ENCODE measurements at places on chromosomes 16 and 17.

DNA sequence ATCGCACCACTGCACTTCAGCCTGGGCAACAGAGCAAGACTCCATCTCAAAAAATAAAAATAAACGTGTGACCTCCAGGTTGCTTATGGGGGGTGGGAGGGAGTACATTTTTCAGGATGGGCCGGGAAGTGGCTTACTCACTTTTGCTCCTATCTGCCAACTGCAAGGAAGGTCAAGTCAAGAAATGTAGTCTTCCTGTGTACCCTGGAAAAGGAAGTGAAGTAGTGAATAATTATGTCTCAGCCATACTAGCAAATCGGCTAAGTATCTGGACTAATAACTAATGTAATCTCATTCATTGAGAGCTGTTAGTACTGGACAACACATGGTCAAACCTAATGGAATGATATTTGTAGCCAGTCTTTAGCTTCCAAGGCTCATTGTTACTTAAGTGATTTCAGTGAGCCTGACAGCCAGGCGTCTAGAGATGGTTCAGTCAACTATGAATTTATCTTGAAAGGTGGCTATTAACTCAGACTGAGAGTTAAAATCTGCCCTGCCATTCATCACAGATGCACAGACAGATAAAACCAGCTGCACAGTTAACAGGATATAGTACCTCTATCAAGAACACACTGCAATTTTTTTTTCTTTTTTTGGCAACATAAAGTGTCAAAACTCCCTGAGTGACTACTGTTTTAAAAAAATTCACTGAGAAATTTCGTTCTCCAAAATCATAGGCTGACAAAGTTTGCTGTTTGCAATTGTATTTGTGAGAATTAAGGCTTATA, 3.7 kb upstream of the TACO1 start:
- DNase-seq = no peak

DNA sequence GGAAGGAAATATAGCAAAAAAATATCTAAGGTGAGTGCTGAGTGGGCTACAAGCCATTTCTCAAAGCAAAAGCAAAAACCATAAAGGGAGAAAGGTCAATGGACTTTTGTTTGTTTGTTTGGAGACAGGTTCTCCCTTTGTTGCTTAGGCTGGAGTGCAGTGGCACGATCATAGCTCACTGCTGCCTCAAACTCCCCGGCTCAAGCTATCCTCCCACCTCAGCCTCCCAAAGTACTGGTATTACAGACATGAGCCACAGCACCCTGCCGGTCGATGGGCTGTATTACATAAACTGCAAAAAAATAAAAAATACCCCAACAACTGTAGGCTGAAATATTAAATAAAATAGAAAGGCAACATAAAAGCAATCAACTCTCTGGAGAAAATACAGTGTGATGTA, 3.5 kb upstream of the RBBP6 start:
- DNase-seq = no peak

GRCh38 chr17:81258292-81258691, 19.2 kb downstream of the NDUFAF8 start:
- DNase-seq = no peak

GRCh38 chr16:85557083-85557970, 55.8 kb upstream of the GSE1 start:
- no peak for DNase-seq

GRCh38 chr16:84228256-84228838, 11.5 kb downstream of the KCNG4 start:
- DNase-seq = no peak
